Aorta (tissue), 5 donors: ENCODE measurements at places on chromosomes 3 and 15. TPM values are rescaled to one million over a fixed set of nuclear protein-coding genes. Genes with fewer than 3 reads are reported as not detected.

DNA sequence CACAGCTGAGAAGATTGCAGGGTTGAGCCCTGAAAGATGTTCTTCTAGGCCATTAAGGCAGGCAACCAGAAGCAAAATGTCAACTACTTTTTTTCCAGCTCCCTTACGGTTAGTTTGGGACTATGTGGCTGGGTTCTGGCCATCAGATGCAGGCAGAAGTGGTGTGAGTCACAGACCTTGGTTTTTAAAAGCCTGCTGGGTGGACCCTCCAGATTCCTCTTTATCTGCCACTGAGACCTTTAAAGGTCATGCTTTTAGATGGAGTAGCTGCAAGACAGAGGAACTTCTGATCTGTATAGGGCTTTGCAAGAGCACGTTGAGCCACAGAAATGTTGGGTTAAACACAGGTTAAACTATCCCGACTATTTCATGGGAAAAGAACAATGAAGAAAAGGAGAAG, 102.9 kb downstream of the CHST2 start:
- DNase-seq, result no peak

OR5K2 gene
- total RNA-seq, result not detected

GRCh38 chr3:161322781-161323568, 48.3 kb downstream of the SPTSSB start:
- no peak for DNase-seq

TMEM212 gene
- total RNA-seq, result not detected

DNA sequence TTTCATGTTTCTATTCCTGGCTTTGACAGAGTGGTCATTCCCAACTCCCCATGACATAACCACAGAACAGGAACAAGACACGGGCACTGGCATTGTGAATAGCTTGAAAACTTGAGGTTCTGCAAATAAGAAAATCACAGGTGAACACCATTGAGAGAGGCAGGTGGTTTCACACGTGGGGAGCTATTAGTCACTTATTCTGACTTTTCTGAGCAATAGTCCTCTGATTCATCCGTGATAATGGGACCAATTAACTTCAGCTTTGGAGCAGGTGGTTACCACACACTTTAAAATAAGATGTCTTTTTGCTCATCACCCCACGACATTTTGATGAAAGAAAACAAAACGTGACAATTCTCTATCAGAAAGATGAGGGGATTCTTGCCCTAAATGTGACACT, 224.7 kb downstream of the KLF13 start:
- no peak for DNase-seq

- DNase-seq, result no peak
Measured at GRCh38 chr3:70224337-70224736, 88.1 kb downstream of the MDFIC2 start.

RASGRP1 gene
- total RNA-seq, result 1.5 TPM

GRCh38 chr15:28915041-28915810, 29.5 kb downstream of the APBA2 start:
- no peak for DNase-seq

KBTBD12 gene
- 4.5 TPM for total RNA-seq

- DNase-seq, result peak; percentile 88
Measured at GRCh38 chr3:190533511-190534281, 19.8 kb downstream of the IL1RAP start.

PYGO1 gene
- total RNA-seq, result 10.9 TPM

GUCA1C gene
- not detected for total RNA-seq

DNA sequence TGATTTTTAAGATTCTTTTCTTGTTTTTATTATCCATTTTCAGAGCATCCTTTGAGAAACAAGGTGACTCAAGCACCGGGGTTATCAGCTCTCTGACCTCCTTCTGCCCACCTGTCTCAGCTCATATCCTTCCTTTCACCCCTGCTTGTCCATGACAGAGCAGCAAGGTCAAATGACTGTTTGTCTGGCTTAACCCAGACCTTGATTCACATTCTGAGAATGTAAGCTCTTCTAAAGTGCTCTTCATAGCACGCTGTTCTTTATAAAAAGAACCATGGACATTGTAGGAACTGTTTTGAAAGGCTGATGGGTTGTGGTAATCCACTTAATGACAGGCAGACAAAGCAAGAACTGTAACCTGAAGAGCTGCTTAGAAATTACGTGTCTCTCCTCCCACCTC, 122.5 kb downstream of the CHST2 start:
- no peak for DNase-seq

ACSBG1 gene
- total RNA-seq, result not detected

DNA sequence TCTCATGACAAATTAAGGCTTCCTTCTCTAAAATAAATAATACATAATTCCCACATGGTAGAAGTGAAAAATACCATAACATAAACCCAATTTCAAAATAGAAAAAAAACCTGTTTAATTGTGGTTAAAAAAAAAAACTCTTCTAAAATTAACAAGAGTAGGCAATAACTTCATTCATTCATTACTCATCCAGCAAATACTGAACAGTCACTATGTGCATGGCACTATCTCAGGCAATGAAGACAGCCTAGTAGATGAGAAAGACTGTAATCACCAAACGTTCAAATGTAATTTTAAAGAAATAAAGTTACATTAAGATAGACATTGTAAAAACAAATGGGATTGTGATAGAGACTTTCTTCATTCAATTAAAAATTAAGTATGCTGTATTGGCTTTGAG, 43.4 kb downstream of the TFDP2 start:
- no peak for DNase-seq

GRCh38 chr3:123832692-123833397, 51.3 kb downstream of the MYLK start:
- DNase-seq, result no peak

GABRG3 gene
- total RNA-seq, result not detected

GRCh38 chr3:159807137-159808040, 181.2 kb upstream of the IL12A start:
- no peak for DNase-seq

DNA sequence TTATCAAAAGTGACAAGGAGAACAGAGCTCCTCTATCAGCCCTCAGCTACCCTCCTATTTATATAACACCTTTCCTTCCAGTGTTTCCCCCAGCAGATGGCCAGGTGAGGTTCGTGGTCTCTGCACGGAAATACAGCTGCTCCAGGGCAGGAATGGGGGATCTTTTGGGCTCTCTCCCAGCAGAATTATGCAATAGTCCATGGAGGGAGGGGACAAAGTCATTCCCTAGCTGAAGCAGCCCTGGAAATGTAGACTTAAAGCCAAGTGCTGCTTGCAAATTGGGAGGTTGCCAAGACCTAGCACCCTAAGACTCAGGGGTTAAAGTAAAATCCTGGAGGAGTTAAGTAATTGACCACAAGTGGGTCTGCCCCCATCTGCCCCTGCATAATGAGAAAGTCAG, 256.3 kb downstream of the LRTM1 start:
- DNase-seq, result no peak

GALK2 gene
- total RNA-seq, result 27.4 TPM

GRCh38 chr15:31486906-31487695, 160.5 kb downstream of the KLF13 start:
- no peak for DNase-seq

DNA sequence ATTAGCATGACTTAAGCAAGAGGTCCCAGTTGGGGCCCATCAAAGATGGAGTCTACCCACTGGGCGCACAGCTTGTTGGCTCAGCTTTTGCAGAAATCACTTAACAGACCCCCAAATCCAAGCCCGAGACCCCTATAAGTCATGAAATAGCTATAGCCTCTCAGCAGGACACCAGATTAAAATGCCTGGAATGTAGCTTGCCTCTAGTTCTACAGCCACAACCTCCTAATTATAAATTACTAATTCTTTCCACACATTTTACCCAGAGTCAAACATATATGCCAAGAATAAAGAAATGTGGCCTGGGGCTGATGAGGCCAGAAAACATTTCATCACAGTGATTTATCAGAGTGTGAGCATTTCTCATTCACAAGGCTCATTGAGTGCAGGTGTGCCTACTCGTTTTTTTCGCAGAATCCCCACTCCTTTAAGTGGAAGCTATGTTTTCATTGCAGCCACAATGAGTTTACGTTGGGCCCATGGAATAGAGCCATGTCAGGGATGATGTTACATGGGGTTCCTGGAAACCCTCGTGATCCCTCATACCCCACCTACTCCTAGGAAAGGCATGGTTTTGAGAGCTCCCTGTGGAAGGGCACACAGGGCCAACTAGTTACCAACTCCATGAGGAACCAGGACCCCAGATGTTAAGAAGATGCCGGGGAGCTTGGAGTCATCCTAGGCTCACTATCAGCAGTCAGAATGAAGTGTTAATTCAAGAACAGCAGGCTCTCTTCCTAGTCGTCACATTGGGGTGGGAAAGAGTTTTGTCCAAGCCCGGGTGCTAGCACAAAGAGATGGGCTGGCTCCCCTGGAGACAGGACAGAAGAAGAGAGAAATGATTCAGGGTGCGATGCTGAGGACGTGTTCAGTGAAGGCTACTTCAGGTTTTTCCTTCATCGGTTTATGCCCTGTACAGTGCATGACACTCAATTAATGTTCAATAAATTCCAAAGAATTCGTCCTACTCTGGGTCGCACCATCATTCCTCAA, 90.2 kb upstream of the ABHD17C start:
- DNase-seq, result no peak

DNA sequence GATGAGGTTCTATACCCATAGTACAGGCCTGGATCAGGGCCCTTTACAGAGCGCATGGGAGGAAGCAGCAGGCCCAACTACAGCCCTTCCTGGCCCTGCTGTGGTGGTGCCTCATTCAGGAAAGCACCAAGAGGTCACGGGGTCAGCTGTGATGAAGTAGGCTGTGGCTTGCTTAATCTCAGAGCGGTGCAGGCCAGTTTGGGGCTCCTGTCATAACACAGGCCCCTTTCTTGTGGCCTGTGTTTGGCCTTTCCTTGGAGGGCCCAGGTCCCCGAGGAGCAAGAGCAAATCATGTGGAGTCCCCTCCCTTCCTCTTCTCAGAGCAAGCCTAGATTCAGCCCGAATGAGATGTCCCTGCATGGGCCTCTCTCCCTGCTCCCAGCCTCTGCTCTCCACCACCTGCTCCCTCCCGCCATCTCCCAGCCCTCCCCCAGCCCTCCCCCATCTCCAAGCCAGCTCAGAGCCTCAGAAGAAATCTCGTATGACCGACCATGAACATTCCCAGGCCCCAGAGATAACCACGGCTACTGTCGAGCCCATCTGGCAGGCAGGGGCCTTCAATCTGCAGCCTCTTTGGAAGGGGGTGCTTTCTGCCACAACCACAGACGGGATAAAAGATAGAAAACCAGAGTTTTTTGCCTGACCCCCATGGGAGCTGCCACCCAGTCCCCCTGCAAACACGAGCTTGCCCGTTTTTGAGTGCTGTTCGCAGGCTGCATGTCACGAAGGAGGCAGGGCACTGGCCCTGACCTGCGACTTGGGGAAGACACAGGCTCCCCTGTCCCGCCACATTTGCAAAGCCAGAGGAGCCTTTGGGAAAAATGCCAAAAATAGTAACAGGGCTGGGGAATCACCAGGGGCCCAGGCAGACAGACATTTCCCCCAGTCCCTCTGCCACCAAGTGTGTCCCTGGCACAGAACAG, 32.3 kb upstream of the DUSP7 start:
- DNase-seq, result peak; percentile 70

GRCh38 chr15:48558226-48558625, 87.3 kb downstream of the FBN1 start:
- DNase-seq, result no peak

DNA sequence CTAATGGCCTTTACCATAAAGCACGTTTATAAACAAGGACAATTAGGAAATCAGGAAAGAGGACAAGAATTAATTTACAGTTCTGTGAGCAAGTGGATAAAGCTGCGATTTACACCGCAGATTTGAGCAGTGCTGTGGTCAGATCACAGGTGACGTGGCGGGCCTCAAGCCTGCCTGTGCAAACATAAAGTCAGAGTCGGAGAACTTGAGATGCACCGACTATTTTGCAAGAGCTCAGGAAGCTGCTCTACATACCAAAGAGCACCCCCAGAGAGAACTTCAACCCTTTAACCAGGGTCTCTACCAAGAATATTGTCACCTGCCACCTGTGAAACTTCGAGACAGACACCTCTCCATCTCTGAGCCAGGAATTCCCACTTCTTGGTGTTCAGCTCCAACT, 35.7 kb downstream of the MECOM start:
- no peak for DNase-seq

CADPS gene
- total RNA-seq, result 0.99 TPM

DNA sequence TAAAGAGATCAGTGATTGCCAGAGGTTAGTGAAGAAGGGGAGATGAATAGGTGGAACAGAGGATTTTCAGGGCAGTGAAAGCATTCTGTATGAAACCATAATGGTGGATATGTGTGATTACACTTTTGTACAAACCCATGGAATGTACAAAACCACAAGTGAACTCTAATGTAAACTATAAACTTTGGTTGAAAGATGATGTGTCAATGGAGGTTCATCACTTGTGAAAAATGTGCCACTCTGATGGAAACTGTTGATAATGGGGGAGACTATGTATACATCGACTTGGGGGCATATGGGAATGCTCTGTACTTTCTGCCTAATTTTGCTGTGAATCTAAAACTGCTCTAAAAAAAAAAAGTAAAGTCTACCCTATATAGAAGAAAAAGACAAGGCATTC, 68.7 kb upstream of the ARHGEF3 start:
- no peak for DNase-seq

- no peak for DNase-seq
Measured at GRCh38 chr15:98719137-98719740, 70.9 kb downstream of the IGF1R start.

MYL3 gene
- 3.0 TPM for total RNA-seq

TIMMDC1 gene
- total RNA-seq, result 64.0 TPM

GRCh38 chr3:29555590-29555989, 274.7 kb downstream of the RBMS3 start:
- no peak for DNase-seq

DNA sequence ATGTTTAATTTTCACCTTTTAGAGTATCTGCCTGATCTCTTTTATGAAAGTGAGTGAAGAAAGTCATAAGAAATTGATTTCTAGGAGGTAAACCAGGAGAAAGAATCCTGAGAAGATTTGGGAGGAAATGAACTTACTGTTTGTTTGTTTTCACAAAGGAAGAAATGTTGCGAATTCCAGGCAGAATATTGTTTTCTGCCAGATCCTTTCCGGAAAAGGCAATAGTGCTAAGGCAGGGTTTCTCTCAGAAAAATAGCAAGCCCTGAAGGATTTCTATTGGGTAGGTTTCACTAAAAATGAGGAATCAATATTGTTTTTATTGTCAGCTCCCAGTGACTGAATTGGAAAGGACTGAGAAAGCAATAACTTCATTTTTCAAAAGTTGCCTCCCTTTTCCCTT, 85.7 kb upstream of the TGFBR2 start:
- DNase-seq, result no peak

DNA sequence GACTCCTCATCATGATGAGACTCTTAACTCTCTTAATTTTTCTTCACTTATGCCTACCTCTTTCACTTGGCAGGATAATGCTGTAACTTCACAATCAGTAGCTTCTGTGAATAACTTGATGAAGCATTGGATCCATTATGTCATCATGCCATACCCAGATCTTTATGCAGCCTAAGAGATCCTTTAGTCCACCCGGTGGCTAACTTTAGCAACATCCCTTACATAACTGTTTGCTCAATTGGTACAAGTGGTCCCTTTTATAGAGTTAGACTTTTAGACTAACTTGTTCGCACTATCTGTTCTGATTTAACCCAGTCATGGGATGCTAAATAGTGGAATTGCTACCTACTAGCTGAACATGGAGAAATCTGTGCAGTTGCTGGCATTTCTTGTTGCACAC, 184.5 kb downstream of the USP13 start:
- DNase-seq, result no peak

GRCh38 chr3:190701096-190701532, 161.4 kb downstream of the GMNC start:
- DNase-seq, result no peak
